ENCODE measurements at places on chromosomes 3 and 15.

DNA sequence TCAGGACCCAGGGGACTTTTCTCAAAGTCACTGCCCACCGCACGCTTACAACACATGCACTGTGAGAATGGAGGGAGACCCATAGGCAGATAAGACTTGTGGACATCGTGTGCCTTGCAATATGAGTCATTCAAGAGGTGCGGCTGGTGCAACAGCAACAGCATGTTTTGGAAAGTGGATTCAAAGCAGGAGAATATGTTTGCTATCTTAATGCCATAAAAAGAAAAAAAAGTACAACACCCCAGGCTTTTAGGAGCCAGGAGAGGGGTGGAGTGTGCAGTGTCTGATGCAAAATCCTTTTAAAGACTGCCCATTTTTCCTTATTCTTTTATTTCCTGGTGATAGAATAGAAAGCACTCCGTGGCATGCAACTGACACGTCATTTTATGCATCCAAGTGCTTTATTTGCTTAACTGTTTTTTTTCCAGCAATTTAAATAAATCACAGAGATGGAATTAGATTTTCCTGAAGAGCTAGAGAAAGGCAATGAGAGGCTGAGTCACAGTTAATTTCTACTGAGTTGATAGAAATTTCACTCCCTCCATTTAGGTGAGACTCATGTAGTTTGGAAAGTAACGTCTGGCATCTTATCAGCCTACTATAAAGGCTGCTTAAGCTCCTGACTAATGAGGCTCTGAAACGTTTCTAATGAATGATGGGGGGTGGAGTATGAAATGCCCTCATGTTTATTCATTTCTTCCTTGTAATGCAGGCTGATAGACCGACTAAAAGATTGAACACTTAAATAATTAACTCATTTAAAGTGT is 96.4 kb downstream of the NSUN3 start:
- no peak for DNase-seq

GRCh38 chr15:100861511-100861991 is 18.1 kb upstream of the ALDH1A3 start:
- no peak for DNase-seq

- no peak for DNase-seq
Measured at GRCh38 chr3:112604536-112604935, 36.4 kb downstream of the CCDC80 start.

- no peak for DNase-seq
Measured at GRCh38 chr3:5022187-5022965, 43.1 kb downstream of the BHLHE40 start.

DNA sequence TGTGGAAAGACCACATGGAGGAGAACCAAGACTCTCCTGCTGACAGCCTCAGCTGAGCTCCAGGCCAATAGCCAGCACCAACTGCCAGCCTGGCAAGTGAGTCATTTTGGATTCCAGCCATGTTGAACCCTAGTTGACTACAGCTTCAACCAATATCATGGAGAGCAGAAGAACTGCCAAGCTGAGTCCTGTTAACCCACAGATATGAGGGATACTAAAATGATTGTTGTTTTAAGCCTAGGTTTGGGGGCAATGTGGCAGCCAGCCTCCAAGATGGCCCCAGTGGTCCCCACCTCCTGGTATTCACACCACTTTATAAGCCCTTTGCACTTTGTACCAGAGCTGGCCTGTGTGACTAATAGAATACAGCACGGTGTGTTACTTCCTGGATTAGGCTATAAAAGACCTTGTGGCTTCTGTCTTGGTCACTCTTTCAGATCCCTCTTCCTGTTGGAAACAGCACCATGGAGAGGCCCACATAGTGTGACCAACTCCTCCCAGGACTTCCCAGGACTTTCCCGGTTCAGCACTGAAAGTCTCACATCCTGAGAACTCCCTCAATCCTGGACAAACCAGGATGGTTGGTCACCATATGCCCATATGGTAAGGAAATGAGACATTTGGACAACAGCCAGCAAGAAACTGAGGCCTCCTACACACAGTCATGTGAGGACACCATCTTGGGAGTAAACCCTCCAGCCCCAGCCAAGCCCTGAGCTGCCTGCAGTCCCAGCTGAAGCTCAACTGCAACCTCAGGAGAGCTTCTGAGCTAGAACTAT is 32.4 kb upstream of the CDV3 start:
- no peak for DNase-seq

DNA sequence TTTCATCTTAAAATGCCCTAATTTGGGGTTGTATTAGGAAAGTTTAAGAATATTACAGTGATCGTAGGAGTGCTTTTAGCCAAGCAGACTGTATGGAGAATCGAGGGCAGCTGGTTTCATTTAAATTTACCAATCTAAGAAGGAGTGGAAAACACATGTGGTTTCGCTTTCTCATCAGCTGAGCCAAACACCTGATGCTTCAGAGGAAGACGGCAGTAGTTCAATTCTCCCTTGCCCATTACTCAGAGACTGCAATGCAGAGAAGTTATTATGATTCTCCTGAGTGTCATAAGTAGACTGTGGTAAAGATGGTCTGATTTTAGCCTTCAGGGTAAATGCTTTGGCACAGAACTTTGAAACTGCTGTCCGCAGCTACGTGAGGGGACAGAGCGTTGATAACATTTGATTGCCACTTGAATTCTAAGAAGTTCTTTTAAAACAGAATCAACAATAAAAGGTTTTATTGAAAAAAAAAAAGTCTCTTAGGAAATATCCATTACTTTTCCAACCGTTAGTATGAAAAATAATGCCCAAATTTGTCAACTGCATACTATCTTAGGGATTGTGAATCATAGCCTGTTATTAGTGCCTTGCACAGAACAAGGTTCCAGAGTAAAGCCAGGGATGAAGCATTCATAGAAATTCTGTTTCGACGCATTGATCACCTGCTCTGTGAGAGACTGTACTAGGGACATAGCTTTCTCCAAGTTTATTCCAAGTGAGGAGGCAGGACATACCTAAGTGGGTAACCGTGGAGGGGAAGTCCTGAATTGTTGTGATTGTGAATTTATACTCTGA is 25.6 kb downstream of the LYSMD4 start:
- DNase-seq: no peak

DNA sequence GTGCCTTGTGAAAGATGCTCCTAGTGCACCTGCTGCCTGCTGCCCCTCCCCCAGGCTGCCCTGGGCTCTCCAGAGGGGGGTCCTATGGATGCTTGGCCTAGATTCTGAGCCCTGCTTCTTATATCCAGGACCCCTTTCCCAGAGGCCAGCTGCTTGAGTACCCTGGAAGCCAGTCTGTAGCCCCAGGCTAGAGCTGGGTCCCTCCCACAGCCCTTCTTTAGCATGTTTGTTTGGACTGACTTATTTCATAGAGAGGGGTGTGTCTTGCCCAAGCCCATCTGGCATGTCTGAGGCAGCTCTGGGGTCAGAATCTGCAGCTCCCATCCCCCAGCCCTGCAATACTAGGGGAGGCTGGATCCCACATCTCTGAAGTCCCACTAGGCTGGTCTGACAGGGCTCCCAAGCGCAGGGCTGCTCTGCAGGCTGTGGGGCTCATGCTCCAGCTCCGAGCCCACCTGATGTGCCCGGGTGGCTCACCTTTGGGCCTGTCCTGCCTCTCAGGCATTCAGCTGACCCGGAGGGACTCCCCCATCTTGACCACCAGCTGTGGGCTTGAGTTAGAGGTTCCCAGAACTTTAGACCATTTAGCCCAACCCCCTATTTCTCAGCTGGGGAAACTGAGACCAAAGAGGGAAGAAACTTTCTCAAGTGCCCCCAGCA is 3.1 kb downstream of the CHRNB4 start:
- no peak for DNase-seq

DNA sequence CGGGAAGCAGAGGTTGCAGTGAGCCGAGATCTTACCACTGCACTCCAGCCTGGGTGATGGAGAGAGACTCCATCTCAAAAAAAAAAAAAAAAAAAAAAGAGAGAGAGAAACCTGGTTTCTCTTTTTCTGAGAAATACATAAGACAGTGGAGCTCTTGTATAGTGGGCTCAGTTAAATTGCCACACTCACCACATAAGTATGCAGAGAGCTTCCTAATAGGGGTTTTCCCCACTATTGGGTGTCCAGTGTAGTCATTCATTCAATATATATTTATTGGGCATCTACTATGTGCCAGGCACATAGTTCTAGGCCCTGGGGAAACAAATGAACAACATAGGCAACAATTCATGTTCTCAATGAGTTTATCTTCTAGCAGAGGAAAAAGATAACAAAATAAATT is 48.9 kb upstream of the FMN1 start:
- no peak for DNase-seq

DNA sequence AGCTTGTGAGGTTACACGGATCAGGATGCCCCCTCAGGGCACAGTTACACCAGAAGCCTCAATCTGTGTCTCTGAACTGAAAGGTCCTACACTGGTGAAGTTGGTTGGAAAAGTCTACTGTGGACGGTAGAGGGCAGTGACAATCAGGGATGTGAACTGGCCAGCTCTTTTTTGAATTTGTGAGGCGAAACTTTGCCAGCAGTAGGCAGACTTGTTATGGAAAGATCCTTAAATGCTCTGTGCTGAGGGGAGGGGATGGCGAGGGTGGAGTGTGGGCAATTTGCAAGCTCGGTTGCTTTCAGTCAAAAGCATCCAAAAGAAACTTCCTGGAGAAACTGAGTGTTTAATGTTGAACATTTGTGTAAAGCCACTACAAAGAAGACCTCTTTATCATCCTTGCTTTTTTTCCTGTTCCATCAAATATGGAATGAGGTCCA is 127.4 kb upstream of the ABHD17C start:
- peak; percentile 64 for DNase-seq

- DNase-seq: no peak
Measured at GRCh38 chr15:65056868-65057548, 10.8 kb downstream of the RASL12 start.

DNA sequence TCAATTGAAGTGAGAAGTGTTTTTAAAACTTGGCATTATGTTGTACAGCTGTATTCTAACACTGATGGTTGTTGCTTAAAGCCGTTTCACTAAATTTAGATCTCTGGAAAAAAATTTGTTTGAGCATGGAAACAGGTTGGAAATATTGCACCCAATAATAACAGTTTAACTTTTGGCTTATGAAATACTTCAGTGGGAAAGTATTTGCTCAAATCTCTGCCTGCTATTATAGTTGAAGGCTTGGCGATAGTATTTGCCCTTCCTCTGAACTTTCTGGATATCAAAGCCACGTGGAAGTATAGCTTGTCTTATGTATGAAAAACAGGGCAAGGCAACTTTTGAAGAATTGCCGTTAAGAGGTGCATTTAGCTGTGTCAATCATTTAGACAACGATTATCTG is 270.3 kb upstream of the LRRFIP2 start:
- DNase-seq: no peak

GRCh38 chr3:44066806-44067205 is 174.9 kb upstream of the TOPAZ1 start:
- DNase-seq: no peak

GRCh38 chr15:78681281-78682003 is 40.4 kb upstream of the CHRNB4 start:
- DNase-seq: no peak

DNA sequence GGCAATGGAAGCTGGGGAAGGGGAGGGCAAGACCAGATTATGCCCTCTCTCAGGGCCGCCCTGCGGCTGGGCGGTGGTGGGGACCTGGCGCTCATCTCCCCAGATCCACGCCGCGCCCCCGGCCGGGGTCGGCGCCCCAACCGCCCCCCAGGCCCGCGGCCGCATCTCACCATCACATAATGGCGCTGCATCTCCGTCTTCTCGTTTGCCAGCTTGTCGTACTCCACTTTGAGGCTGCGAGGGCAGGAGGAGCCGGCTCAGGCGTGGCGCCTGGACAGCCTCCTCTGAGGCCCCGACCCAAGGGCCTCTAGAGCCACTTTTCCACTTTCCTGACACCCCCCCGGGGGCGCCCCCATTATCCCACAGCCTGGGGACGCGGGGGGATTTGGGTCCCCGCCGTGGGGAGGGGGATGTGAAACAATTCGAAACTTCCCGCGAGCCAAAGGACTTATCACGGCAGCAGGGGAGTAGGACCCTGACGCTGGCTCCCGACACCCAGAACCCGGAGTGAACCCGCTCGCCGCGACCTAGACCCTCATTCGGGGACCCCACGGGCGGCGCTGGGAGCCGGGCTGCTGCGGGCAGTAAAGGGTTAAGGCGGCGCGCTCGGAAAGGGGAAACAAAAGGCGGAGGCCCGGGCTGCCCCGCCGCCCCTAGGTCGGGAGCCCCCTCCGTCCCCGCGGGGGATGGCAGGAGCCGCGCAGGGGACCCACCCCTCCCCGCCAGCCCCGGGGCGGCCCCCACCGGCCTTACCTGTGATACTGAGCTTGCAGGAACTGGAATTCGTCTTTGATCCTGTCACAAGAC is 2.1 kb downstream of the TLE3 start:
- DNase-seq: no peak

DNA sequence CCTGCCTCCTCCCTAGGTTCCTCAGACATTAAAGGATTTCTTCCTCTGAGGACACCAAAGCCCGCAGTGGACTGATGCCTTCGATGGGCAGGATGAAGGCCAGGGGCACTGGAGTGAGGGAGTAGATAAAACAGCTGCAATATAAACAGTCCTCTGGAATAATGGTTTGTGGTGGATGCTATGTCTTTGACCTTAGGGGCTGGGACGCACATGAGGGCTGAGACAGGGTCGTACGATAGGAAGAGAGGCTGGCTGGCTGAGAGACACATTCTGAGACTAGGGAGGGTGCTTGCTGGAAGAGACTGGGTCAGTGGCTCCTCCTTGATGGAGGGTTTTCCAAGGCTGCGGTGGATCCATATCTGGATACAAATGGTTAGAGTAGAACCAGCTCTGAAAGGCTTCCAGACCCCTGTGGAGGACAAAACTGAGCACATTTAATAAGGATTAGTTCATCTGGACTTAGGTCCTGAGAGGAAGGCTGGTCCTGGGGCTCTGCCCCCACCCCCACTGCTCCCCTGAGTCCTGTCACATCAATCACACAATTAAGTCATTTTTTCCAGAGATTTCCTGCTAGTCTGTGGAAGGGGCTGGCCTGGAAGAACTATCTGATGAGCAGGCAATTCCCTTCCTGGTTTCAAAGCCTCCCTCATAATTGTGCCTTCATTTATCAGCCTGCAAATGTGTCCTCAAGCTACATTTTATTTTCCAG is 15.8 kb downstream of the TBC1D21 start:
- DNase-seq: no peak

GRCh38 chr3:8984526-8984925 is 21.3 kb upstream of the RAD18 start:
- no peak for DNase-seq

- DNase-seq: no peak
Measured at GRCh38 chr3:22113453-22113852, 362.4 kb upstream of the ZNF385D start.

GRCh38 chr3:23811919-23812318 is 6.2 kb downstream of the UBE2E1 start:
- DNase-seq: no peak

Measured in anterior cingulate cortex (tissue), 58 donors.